Motor neuron (in vitro differentiated cells): ENCODE measurements at places on chromosomes 6 and 20.
A peak's percentile ranks its signal among the peaks of the same experiment; 100 is the strongest.

DNA sequence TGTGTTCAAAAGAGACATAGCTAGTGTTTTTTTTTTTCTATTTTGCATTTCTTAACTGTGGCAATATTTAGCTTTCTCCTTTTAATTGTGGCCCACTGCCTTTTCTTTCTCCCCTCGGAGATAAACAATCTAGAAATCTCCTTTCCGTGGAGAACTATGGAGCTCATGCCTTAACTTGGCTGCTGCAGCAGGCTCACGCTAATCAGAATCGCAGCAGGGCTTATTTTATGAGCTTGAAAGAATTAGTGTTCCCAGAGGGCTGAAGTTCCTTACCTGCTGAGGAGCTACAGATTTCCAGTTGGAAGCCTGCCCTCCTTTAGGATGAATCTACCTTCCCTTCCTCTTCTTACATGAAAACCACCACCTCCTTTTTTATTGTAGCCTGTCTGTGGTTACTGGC lies 35.6 kb downstream of the CTNNBL1 start:
- no peak for ATAC-seq

DNA sequence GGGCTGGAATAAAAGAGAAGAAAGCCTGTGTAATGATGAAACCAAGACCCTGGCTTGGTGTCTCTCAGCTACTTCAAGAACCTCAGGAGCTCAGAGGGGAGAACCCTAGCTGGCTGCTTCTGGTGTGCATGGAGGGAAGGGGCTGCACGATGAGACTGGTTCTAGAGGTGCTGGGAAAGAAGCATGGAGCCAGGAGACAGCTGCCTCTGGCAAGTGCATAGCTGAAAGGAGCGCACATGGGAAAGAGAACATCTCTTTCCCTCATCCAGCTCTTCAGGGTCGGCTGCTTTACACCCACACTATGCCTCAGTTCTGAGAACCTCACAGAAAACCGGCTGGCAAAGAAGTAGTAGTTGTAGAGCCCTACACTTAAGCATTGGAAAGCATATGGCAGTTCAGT lies 139.5 kb downstream of the QKI start:
- ATAC-seq: no peak

GRCh38 chr6:151022492-151022891 lies 157.0 kb downstream of the MTHFD1L start:
- no peak for ATAC-seq

- ATAC-seq: peak; percentile 54
These were observed 127.1 kb upstream of the ZFP64 start for GRCh38 chr20:52318651-52319050.

DNA sequence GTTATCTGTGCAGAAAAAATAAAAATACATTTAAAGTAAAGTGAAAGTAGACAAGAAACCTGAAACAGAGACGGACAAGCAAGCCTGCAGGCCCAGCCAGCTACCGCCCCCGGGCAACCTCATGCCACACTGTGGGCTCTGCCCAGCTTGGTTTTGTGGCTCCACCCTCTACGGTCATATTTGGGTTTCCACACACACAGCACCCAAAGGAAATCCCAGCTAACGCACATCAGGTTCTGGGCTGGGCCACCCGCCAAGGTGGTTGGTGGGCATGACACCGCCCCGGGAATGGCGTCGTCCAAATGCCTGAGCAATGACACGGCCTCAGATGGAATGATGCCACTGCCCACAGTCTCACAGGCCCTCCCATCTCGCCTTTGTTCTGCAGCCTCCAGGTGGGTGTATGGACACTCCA lies 22.9 kb downstream of the FAM110A start:
- ATAC-seq: no peak

- ATAC-seq: no peak
These were observed 474.0 kb downstream of the TFAP2B start for GRCh38 chr6:51292659-51293058.

DNA sequence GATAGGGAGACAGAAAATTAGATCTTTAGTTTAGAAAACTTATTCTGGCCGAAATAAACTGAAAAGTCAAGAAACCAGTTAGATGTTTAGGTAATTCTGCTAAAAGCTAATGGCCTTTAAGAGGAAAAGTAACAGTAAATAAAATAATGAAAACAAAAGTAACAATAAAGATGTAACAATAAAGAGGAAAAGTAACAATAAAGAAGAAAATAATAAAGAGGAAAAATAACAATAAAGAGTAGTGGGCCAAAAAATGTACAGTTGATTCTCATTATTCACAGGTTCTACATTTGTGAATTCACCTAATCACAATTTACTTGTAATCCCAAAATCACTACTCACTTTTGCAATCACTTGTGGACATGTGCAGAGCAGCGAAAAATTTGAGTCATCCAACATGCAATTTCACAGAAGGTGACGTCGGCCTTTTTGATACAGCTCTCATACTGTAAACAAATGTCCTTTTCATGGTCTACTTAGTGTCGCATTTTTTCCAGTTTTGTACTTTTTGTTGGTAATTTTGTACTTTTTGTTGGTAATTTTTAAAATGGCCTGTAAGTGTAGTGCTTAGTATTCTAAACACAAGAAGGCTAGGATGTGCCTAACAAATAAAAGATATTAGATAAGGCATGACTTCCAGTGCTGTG lies 24.0 kb downstream of the HBS1L start:
- no peak for ATAC-seq

- ATAC-seq: no peak
These were observed 375.7 kb upstream of the MARCKS start for GRCh38 chr6:113481458-113481857.

GRCh38 chr6:46899659-46900058 lies 22.1 kb downstream of the ADGRF5 start:
- ATAC-seq: no peak

- ATAC-seq: no peak
These were observed 86.9 kb downstream of the PLEKHG1 start for GRCh38 chr6:150686566-150686965.

DNA sequence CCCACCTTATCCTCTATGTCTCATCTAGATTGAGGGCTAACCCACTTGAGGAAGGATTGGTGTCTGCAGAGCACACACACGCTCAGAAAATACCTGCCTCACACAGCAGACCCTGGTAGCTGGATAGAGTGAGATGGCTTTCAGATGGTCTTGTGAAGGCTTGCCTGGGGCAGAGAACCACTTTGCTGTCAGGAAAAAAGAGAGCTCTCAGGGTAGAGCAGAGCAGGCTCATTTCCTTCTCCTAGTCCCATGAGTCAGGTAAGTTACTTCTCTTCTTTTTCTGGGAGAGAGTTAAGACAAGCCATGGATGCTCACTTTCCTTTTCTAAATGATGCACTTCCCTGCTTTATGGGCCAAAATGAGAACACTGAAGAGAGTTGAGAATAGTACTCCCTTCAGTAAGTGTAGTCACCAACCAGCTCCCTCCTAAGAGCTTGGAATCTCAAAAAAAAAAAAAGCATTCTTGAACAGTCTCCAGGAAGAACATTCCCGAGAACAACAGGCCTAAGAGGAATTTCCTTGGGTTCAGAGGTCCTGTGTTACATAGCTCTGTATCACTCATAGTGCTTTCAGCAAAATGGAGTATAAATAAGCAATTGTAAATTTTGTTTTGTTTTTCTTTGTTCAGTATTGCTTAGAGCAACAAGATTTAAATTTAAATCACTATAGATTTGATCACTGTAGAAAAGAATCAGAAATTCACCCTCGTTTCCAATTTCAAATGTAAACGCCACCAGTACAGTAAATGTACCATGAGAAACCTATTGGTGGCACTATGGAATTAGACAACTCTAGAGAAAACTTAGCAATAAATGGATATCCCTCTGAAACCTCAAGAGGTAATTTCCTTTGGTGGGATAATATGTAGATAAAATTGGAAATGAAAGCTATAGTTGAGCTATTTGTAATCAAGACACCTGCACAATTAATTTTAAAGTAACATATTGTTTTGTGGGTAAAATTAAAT lies 530.3 kb downstream of the RFPL4B start:
- no peak for ATAC-seq

GRCh38 chr6:34697904-34698559 lies 1.5 kb upstream of the ILRUN start:
- ATAC-seq: no peak

DNA sequence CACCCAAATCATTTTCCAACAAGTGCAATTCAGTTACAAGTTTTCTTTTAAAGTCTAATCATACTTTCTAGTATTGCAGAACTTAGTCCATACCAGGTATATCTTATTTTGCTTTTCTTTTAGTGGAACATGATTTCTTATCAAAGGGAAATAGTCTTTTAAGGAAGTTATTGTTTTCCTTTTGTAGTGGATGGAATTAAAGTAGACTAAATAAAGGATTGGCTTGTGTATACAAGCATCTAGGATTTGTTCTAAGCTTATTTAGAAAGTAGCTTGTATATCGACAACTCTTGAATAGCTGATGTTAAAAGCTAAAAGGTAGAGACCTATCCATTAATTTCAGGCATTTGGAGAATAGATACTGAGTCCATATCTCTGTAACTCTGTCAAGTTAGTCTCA lies 14.8 kb downstream of the DCBLD1 start:
- no peak for ATAC-seq

DNA sequence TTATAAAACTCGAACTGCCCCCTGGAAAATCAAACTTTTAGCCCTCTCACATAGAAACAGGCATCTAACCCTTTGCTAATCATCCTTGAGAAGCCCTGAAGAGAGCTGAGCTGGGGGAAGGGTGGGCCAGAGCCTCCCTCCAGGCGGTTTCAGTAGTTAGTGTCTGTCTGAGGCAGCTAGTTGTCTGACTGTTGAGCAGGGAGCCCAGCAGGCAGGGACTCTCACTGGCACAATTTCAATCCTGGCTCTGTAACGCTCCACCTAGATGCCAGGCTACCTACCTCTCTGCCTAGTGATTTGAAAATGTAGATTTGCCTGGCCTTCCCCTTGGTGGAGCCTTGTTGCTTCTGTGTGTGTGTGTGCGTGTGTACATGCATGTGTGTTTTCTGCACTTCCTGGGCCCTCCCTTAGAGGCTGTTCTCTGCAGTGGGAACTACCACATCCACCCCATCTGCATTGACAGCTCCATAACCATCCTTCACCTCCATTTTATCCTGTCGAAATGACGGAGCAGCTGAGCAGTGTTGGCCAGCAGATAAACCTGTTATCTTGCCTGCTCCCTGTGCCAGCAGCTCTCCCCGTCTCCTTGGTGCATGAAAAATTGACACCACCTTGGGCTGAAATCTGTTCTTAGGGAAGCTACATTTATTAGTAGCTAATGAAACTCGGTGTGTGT lies 69.6 kb upstream of the VSTM2L start:
- ATAC-seq: peak; percentile 75

DNA sequence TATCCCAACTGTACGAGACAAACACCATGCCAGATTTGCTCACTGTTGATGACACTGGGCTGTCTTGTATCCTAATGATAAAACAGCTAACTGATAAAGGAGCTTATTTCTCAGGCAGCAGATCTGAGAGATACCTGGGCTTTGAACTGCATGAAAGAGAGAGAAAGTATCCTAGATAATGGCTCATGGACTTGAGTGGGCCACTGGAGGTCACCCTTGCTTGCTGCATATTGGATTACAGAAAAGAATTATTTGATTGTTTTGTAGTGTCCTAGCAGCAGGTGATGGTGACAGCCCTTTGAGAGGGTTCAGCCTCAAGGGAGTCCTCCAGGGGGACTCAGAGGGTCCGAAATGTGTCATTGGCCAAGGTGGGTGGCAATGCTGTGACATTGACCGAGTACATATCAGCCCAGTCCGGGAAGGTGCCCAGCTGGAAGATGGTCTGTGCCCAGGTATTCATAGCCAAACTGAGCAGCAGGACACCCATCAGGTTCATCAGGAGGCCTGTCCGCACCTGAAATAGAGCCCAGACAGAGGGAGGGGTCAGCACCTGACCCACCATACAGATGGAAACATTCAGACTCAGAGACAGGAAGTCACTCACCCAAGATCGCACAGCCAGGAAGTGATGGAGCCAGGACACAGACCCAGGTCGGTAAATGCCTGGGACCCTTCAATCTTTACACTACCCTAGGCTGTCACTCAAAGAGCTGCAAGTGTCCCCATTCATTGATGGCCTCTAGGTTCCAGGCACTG lies 9.4 kb upstream of the OCSTAMP start:
- no peak for ATAC-seq

GRCh38 chr6:6319952-6320811 lies at the start of gene F13A1:
Gene F13A1, minus strand, starts transcription at chr6:6320662. Its CDS starts 1,998 bp downstream, at chr6:6318664.
- no peak for ATAC-seq

- no peak for ATAC-seq
These were observed 3.6 kb upstream of the FOXC1 start for GRCh38 chr6:1605893-1606779.

GRCh38 chr6:157520117-157520406 lies 139.1 kb downstream of the ZDHHC14 start:
- ATAC-seq: no peak

DNA sequence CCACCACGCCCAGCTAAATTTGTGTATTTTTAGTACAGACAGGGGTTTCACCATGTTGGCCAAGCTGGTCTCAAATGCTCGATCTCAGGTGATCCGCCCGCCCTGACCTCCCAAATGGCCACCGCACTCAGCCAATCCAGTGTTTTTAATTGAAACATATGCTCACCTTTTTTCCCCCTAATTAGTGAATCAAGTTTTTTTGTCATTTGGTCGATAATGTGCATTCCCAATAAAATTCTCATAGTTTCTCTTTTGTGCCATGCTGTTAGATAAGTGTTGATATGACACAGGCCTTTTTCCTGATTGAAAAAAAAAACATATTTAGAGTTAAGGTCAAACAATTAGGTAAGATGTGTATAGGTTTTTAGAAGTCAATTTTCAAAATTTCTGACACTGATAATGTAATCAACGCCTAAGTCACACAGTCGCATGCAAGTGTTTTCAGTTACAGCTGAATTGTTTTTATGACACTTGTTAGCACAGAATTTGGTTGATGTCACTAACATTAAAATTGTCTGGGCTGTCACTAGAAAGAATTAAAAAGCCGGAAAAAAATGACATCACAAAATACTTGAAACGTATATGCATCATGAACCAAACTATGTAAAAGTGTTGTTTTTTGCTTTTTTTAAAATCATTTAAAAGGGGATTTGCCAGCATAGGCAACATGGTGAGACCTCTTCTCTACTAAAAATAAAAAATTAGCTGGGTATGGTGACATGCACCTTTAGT lies 21.9 kb downstream of the ZNF217 start:
- ATAC-seq: no peak

GRCh38 chr6:11621119-11621518 lies 83.6 kb downstream of the TMEM170B start:
- peak; percentile 23 for ATAC-seq

DNA sequence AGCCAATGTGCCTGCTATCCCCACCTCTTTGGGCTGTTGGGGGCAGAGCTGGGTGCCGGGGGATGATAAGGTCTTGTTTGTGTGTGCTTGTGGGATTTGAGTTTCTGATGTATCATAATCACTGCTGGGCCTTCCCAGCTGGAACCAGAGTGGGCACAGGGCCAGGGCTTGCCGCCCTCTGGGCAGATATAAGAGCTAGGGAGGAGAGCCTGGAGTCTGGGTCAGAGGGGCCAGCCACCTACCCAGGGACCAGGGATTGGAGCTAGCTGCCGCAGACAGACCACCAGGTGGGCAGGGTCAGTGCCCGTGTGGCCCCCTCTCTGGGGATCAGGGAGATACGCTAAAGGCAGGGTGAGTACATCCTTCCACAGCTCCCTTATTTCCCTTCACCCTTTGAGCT lies 3.1 kb upstream of the TLDC2 start:
- no peak for ATAC-seq

- ATAC-seq: no peak
These were observed 2.7 kb downstream of the OSTM1 start for GRCh38 chr6:108071736-108072276.

GRCh38 chr6:143333081-143333480 lies 117.4 kb downstream of the ADAT2 start:
- no peak for ATAC-seq
